T-helper 2 cell treated with Interferon-gamma antibody and Interleukin-4, amounts not matched to agents 5 μg/mL and 100 μg/mL, for 36 hours (primary cell): ENCODE measurements at places on chromosomes 16 and 17.
A peak's percentile ranks its signal among the peaks of the same experiment; 100 is the strongest.

DNA sequence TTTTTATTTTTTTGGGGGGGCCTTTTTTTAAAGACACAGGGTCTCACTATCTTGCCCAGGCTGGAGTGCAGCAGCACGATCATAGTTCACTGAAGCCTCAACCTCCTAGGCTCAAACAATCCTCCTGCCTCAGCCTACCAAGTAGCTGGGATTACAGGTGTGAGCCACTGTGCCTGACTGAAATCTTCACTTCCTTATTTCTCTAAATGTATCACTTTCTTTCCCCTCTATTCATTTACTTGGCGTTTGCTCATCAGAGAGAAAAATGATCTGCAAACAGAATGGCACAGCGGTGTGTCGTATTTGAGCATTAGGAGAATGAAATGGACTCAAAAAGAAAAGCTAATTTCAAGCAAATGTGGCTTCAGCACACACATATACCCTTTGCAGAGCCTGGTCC is 44.3 kb upstream of the CDH5 start:
- H3K4me1 ChIP-seq, result no peaks in the 10 kb centered on the region
- no peaks in the 10 kb centered on the region for H3K27me3 ChIP-seq
- H3K4me3 ChIP-seq, result no peak overlapping the region
- DNase-seq, result no peak
- H3K27ac ChIP-seq, result no peak overlapping the region

DNA sequence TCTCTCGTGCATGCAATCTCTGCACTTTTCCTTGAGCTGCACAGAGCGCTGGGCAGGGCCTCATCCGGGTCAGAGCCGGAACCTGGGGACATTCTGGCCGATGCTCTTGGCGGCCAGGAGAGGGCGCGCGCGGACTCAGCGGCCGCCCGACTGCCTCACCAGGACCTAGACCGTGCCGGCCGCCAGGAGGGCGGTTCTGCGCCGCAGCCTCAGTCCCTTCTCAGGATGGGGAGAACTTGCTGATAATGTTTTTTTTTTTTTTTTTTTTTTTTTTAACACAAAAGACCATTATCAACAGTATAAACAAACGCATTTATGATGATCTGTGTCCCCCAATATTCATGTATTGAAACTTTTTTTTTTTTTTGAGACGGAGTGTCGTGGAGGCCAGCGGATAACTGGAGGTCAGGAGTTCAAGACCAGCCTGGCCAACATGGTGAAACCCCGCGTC is 8.1 kb upstream of the FLYWCH2 start:
- no peaks in the 10 kb centered on the region for H3K4me1 ChIP-seq
- peak; percentile 58 for DNase-seq
- no peak overlapping the region for H3K27ac ChIP-seq
- no peak overlapping the region for H3K4me3 ChIP-seq
- no peaks in the 10 kb centered on the region for H3K36me3 ChIP-seq

DNA sequence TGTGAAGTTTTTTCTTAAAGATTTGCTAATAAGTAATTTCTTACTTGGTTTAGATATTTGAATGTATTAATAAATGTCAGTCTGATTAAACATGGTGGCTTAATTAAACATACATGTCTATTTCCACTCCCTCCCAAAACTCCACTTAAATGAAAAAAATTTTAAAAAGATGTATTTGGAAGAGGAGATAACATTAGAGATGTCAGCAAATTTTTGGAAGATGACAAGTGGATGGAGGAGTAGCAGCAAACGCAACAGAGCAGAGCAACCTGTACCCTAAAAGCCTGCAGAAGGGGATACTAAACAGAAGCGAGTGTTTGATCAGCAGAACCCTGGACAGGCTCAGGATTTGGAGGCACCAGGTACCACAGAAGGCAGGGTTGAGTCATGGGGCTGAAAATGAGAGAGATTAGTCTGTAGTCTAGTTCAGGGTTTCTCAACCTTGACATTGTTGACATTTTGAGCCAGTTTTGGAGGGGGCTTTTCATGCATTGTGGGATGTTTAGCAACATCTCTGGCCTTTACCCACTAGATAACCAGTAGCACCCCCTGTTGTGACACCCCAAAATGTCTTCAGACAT is 17.8 kb downstream of the LUC7L3 start:
- H3K36me3 ChIP-seq, result peaks cover 41% of the 10 kb centered on the region
- DNase-seq, result no peak
- peaks cover 32% of the 10 kb centered on the region for H3K4me1 ChIP-seq

- no peaks in the 10 kb centered on the region for H3K4me1 ChIP-seq
- no peak for DNase-seq
- peaks cover 2% of the 10 kb centered on the region for H3K27me3 ChIP-seq
- H3K36me3 ChIP-seq, result no peaks in the 10 kb centered on the region
- H3K27ac ChIP-seq, result no peak overlapping the region
Observed at GRCh38 chr16:66682271-66682670, 14.3 kb downstream of the CMTM4 start.

DNA sequence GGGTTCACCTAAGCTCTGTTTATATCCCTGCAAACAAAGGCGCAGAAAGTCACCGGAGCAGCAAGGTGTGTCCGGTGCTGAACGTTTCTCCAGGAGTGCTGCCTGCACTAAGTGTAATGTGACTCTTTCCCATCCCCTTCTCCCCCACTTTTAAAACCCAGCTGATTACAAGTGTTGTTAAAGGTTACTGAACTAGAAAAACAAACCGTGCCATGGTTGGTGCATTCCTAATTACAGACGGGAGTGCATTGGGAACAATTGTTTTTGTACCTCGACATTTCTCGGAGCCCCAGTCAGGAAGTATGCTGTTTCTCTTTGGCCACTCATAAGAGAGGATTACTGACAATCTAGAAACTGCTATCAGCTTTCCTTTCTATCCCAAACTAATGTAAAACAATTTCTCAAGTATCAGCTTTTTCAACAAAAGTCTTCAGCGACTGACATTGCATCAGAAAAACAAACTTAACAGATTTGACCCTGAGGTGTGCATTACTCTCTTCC is 441.0 kb upstream of the SALL1 start:
- DNase-seq, result no peak
- no peak overlapping the region for H3K27ac ChIP-seq
- H3K36me3 ChIP-seq, result no peaks in the 10 kb centered on the region
- H3K4me1 ChIP-seq, result no peaks in the 10 kb centered on the region
